Mesothelial cell of epicardium (in vitro differentiated cells): ENCODE measurements at places on chromosomes 1 and 21.
A peak's percentile ranks its signal among the peaks of the same experiment; 100 is the strongest.

GRCh38 chr1:177170756-177171535 lies at the start of gene BRINP2:
BRINP2 (plus strand) TSS chr1:177170958; CDS start chr1:177229877, 58,919 bp downstream.
- DNase-seq = no peak
- H3K36me3 ChIP-seq = no peaks in the 10 kb centered on the region
- H3K4me3 ChIP-seq = no peak within 1 kb of the TSS
- peaks cover 6% of the 10 kb centered on the region for H3K27me3 ChIP-seq

DNA sequence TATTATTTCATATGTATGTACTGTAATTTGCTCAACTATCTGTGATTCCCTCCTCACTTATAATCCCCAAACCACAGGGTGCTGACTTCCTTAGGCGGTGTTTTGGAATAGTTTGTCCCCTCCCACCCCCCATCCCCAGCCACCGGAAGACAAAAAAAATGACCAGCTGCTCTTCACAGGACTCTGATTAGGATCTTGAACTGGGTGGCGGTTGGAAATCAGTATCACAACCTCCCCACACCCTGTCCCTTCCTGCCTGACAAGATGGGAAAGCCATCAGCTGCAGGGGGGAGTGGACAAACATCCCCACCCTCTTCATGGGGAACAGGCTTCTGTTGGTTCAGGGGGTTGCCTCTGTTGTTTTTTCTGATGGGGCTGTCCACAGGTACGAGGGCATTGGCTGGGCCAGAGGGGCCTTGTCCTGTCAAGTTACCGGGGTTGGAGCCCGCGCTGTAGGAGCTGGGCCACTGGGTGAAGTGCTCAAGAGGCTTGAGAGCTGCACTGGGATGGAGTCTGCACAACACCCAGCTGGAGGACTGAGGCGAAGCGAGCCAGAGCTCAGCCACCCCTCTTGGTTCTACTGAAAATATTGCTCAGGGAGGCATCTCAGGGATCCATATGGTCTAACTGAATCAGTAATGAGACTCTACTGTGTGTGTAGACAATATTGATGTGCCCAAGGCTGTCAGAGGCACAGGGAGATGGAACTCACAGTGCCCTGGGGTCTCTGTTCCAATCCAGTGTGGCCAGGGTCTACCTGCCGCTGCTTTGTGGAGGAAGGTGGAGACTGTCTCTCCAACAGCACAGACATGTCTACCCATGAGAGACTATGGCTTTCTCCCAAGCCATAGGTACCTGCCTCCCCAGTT lies 28.2 kb downstream of the NAV1 start:
- no peaks in the 10 kb centered on the region for H3K27me3 ChIP-seq
- no peak overlapping the region for H3K27ac ChIP-seq
- no peak overlapping the region for H3K4me3 ChIP-seq
- H3K36me3 ChIP-seq = no peaks in the 10 kb centered on the region

- peaks cover 34% of the 10 kb centered on the region for H3K4me1 ChIP-seq
- peaks cover 14% of the 10 kb centered on the region for H3K36me3 ChIP-seq
- DNase-seq = peak; percentile 64
- H3K27ac ChIP-seq = peak overlapping the region; percentile 68
- peak overlapping the region; percentile 63 for H3K4me3 ChIP-seq
- H3K27me3 ChIP-seq = no peaks in the 10 kb centered on the region
Observed at GRCh38 chr1:27668808-27669723, 2.9 kb downstream of the IFI6 start.

- no peaks in the 10 kb centered on the region for H3K27me3 ChIP-seq
- DNase-seq = peak; percentile 69
- peak overlapping the region; percentile 97 for H3K27ac ChIP-seq
- peaks cover 5% of the 10 kb centered on the region for H3K36me3 ChIP-seq
Observed at GRCh38 chr1:9371391-9371935, 78.8 kb downstream of the SPSB1 start.

DNA sequence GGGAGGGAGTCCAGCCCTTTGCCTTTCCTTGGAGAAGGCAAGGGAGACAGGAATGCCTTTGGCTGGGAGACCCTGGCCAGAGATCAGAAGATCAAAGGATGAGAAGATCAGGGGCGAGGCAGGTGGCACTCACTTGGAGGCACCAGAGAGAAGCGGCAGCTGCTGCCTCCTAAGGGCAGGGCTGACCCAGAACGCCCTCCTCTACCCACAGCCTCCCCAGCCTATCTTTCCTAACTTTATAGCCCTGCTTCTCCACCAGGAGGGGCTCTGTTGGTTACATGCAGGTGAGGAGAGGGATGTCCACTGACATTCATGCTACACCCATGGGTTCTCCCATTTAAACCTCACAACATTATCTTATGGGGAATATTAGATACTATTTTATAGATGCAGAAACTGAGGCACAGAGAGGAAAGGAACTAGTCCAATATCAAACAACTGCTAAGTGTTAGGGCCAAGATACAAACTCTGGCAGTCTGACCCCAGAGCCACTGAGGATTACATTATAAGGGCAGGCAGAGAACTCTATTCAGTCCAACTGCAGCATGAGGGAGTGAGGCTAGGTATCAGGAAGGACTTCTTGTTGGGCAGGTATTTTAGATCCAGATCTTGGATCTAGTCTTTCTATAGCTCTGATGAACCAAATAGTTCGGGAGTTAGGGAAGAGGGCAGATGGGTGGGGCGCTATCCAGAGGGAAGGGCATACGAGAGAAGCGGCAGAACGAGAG lies 19.9 kb downstream of the LGR6 start:
- peaks cover 45% of the 10 kb centered on the region for H3K27me3 ChIP-seq
- no peak overlapping the region for H3K27ac ChIP-seq
- H3K36me3 ChIP-seq = no peaks in the 10 kb centered on the region
- peaks cover 14% of the 10 kb centered on the region for H3K4me1 ChIP-seq

- no peaks in the 10 kb centered on the region for H3K36me3 ChIP-seq
- peaks cover 100% of the 10 kb centered on the region for H3K27me3 ChIP-seq
- no peak for DNase-seq
- peaks cover 16% of the 10 kb centered on the region for H3K4me1 ChIP-seq
- no peak overlapping the region for H3K4me3 ChIP-seq
- no peak overlapping the region for H3K27ac ChIP-seq
Observed at GRCh38 chr1:220888417-220888986, 9.3 kb downstream of the HLX start.

- H3K27ac ChIP-seq = no peak overlapping the region
- peaks cover 22% of the 10 kb centered on the region for H3K36me3 ChIP-seq
- DNase-seq = no peak
- no peak overlapping the region for H3K4me3 ChIP-seq
Observed at GRCh38 chr1:94765958-94766357, 54.2 kb upstream of the SLC44A3 start.

- peak overlapping the region; percentile 80 for H3K27ac ChIP-seq
- H3K36me3 ChIP-seq = no peaks in the 10 kb centered on the region
- no peak overlapping the region for H3K4me3 ChIP-seq
- H3K27me3 ChIP-seq = no peaks in the 10 kb centered on the region
- H3K4me1 ChIP-seq = peaks cover 43% of the 10 kb centered on the region
Observed at GRCh38 chr1:160411271-160412027, 11.1 kb downstream of the VANGL2 start.

- H3K4me3 ChIP-seq = no peak overlapping the region
- peaks cover 24% of the 10 kb centered on the region for H3K4me1 ChIP-seq
- no peak overlapping the region for H3K27ac ChIP-seq
- no peaks in the 10 kb centered on the region for H3K36me3 ChIP-seq
- no peaks in the 10 kb centered on the region for H3K27me3 ChIP-seq
Observed at GRCh38 chr1:58881471-58881994, 97.7 kb upstream of the JUN start.

- H3K27ac ChIP-seq = no peak overlapping the region
- no peaks in the 10 kb centered on the region for H3K4me1 ChIP-seq
- no peak for DNase-seq
- no peaks in the 10 kb centered on the region for H3K36me3 ChIP-seq
- peaks cover 1% of the 10 kb centered on the region for H3K27me3 ChIP-seq
Observed at GRCh38 chr1:208691012-208691411, 446.8 kb upstream of the PLXNA2 start.

- no peak for DNase-seq
- no peak overlapping the region for H3K27ac ChIP-seq
- no peak overlapping the region for H3K4me3 ChIP-seq
- peaks cover 24% of the 10 kb centered on the region for H3K4me1 ChIP-seq
- H3K36me3 ChIP-seq = no peaks in the 10 kb centered on the region
- H3K27me3 ChIP-seq = no peaks in the 10 kb centered on the region
Observed at GRCh38 chr1:61647142-61647541, 77.8 kb downstream of the TM2D1 start.

GRCh38 chr1:145961425-145962156 lies 2.8 kb downstream of the ANKRD34A start:
- no peak for DNase-seq
- H3K36me3 ChIP-seq = no peaks in the 10 kb centered on the region
- H3K27ac ChIP-seq = no peak overlapping the region
- H3K27me3 ChIP-seq = peaks cover 52% of the 10 kb centered on the region
- H3K4me1 ChIP-seq = peaks cover 52% of the 10 kb centered on the region

- peaks cover 4% of the 10 kb centered on the region for H3K36me3 ChIP-seq
- no peaks in the 10 kb centered on the region for H3K27me3 ChIP-seq
Observed at GRCh38 chr1:43742026-43742425, 34.7 kb downstream of the ST3GAL3 start.

GRCh38 chr1:29521438-29521715 lies 285.1 kb downstream of the PTPRU start:
- peak; percentile 3 for DNase-seq
- no peak overlapping the region for H3K27ac ChIP-seq
- H3K4me1 ChIP-seq = no peaks in the 10 kb centered on the region

- no peaks in the 10 kb centered on the region for H3K27me3 ChIP-seq
- H3K4me1 ChIP-seq = peaks cover 48% of the 10 kb centered on the region
- H3K4me3 ChIP-seq = peak overlapping the region; percentile 93
Observed at GRCh38 chr1:54887665-54888071, 673 bp upstream of the DHCR24 start.

GRCh38 chr1:174988539-174988938 lies 11.2 kb upstream of the CACYBP start:
- peaks cover 9% of the 10 kb centered on the region for H3K36me3 ChIP-seq
- H3K27me3 ChIP-seq = no peaks in the 10 kb centered on the region
- H3K4me1 ChIP-seq = no peaks in the 10 kb centered on the region
- H3K27ac ChIP-seq = no peak overlapping the region
- H3K4me3 ChIP-seq = no peak overlapping the region

- H3K4me3 ChIP-seq = no peak overlapping the region
- H3K27me3 ChIP-seq = no peaks in the 10 kb centered on the region
- peaks cover 6% of the 10 kb centered on the region for H3K36me3 ChIP-seq
- no peak overlapping the region for H3K27ac ChIP-seq
- peaks cover 2% of the 10 kb centered on the region for H3K4me1 ChIP-seq
Observed at GRCh38 chr1:115246526-115246925, 91.5 kb downstream of the NGF start.

DNA sequence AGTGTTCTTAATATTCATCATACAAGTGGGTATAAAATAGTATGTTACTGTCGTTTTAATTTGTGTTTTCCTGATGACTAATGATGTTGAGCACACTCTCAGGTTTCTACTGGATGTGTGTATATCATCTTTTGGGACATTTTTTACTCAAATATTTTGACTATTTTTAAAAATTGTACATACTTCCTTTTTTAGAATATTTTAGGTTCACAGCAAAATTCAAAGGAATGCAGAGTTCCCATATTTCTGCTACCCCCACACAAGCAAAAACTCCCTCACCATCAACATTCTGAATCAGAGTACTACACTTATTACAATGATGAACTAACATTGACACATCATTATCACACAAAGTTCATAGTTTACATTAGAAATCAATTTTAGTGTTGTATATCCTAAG lies 114.5 kb downstream of the DPYD start:
- H3K4me3 ChIP-seq = no peak overlapping the region
- H3K36me3 ChIP-seq = peaks cover 2% of the 10 kb centered on the region
- H3K27me3 ChIP-seq = no peaks in the 10 kb centered on the region
- no peak for DNase-seq
- H3K4me1 ChIP-seq = no peaks in the 10 kb centered on the region

GRCh38 chr1:113875714-113876113 lies 4.2 kb upstream of the PTPN22 start:
- no peaks in the 10 kb centered on the region for H3K36me3 ChIP-seq
- no peak overlapping the region for H3K4me3 ChIP-seq
- no peak for DNase-seq
- H3K4me1 ChIP-seq = peaks cover 5% of the 10 kb centered on the region
- H3K27me3 ChIP-seq = no peaks in the 10 kb centered on the region
- no peak overlapping the region for H3K27ac ChIP-seq

DNA sequence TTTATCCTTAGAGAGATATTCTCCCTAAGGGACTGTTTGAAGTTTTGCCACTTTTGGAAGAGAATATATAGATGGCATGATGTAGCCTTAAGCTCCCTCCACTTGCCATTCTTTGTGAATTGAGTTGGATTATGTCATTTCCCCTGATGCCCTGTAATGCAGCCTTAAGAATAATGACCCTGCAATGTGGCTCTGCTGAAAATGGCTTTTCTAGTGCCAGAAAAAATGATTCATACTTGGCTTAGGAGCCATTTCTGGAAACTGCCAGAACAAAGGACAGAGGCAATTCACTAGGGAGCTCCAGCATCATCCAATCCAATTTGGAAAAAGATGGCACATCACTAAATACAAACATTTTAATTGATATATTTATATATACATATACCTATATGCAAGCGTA lies 265.3 kb downstream of the SPATA17 start:
- DNase-seq = no peak
- H3K27me3 ChIP-seq = peaks cover 13% of the 10 kb centered on the region
- H3K4me1 ChIP-seq = no peaks in the 10 kb centered on the region
- H3K36me3 ChIP-seq = no peaks in the 10 kb centered on the region
- H3K4me3 ChIP-seq = no peak overlapping the region

DNA sequence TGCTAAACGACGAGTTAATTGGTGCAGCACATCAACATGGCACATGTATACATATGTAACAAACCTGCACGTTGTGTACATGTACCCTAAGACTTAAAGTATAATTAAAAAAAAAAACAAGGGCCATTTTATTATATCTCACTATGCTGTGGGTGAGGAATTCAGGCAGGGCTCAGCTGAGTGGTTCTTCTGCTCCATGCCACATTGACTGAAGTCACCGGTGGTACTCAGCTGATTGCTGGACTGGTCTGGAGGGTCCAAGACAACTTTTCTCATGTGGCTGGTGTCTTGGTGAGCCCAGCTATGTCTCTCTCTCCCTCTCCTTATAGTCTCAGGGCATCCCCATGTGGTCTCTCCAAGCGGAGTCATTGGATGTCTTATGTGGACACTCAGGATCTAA lies 275.0 kb downstream of the GRIK3 start:
- H3K36me3 ChIP-seq = no peaks in the 10 kb centered on the region
- no peaks in the 10 kb centered on the region for H3K4me1 ChIP-seq
- H3K4me3 ChIP-seq = no peak overlapping the region
- peaks cover 24% of the 10 kb centered on the region for H3K27me3 ChIP-seq
- no peak overlapping the region for H3K27ac ChIP-seq

GRCh38 chr1:9345471-9345870 lies 52.8 kb downstream of the SPSB1 start:
- no peaks in the 10 kb centered on the region for H3K27me3 ChIP-seq
- H3K4me3 ChIP-seq = no peak overlapping the region
- peaks cover 11% of the 10 kb centered on the region for H3K36me3 ChIP-seq
- peaks cover 30% of the 10 kb centered on the region for H3K4me1 ChIP-seq
- no peak overlapping the region for H3K27ac ChIP-seq
- no peak for DNase-seq

DNA sequence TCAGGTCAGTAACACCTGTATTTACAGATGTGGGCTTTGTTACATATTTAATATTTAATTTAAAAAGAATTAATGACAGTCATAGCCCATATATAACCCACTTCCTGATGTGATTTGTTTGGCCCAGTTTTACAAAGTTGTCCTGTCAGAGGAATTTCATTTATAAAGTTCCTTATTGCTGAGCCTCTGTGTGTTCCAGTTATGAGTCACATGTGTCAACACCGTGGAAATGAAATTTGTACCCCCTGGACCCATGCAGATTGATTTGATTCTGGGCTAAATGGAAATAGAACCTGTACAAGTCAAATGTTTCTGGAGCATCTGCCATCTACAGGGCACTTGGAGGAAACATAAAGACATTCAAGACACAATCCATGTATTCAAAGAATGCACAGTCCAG lies 149.2 kb downstream of the CACNA1E start:
- H3K27ac ChIP-seq = no peak overlapping the region
- no peaks in the 10 kb centered on the region for H3K4me1 ChIP-seq
- H3K36me3 ChIP-seq = no peaks in the 10 kb centered on the region
- H3K4me3 ChIP-seq = no peak overlapping the region
- peaks cover 42% of the 10 kb centered on the region for H3K27me3 ChIP-seq
- no peak for DNase-seq
